ENCODE measurements at places on chromosomes 4 and X. TPM values are rescaled to one million over a fixed set of nuclear protein-coding genes. Genes with fewer than 3 reads are reported as not detected.

The NXF3 gene
- 0.54 TPM for total RNA-seq

The TSPAN5 gene
- 7.7 TPM for total RNA-seq

The SORBS2 gene
- 268 TPM for total RNA-seq

GRCh38 chr4:74671080-74671698, 123.1 kb downstream of the BTC start:
- no peaks in the 10 kb centered on the region for H3K36me3 ChIP-seq
- H3K27me3 ChIP-seq: no peaks in the 10 kb centered on the region
- H3K4me1 ChIP-seq: no peaks in the 10 kb centered on the region
- H3K4me3 ChIP-seq: no peak overlapping the region
- H3K27ac ChIP-seq: no peak overlapping the region

- no peak overlapping the region for H3K4me3 ChIP-seq
- no peaks in the 10 kb centered on the region for H3K27me3 ChIP-seq
- H3K36me3 ChIP-seq: no peaks in the 10 kb centered on the region
- no peak for DNase-seq
These were observed 17.1 kb upstream of the AADAT start for GRCh38 chr4:170106900-170107299.

DNA sequence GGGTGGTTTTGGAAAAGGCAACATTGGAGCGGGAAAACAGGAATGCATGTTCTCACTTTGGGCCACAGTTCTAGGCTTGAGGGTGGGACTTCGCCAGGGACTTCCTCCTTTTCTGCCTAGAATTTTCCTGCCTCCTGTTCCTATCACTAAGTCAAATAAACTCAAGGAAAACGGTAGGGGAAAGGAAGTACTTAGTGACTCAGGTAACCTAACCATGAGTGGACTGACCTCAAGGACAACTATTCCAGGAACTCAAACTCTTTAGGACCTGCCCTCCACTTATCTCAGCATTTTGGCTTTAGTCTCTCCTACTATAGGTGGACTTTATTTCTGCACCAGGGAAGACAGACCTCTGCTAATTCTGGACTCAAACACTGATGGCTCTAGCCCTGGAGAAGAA, 281.7 kb downstream of the ZNF674 start:
- H3K27ac ChIP-seq: no peak overlapping the region
- H3K27me3 ChIP-seq: no peaks in the 10 kb centered on the region
- H3K4me1 ChIP-seq: no peaks in the 10 kb centered on the region

DNA sequence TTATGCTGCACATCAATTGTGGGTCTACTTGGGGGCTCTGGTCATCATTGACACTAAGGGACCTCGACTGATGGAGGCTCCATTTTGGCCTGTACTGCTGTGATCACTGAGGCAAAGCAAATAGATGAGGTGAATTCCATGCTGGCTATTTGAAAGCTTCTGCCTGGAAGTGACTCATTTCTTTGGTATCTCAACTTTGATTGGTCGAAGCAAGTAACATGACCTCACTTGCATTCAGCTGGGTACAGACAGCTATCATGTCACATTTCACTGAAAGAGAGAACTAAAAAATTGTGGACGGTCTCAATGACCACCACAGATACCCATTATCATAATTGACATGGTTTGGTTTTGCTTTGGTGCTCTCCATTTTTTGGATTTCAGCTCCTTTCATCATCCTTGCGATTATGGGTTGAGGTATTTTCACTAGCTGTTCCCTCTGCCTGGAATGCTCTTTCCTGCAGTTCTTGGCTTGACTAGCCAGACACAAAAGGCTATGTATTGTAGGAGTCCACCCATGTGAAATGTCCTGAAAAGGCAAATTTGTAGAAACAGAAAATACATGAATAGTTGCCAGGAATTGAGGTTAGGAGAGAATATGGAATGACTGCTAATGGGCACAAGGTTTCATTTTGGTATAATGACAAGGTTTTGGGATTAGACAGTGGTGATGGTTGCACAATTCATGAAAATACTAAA, 369.2 kb upstream of the LCORL start:
- no peak overlapping the region for H3K4me3 ChIP-seq
- DNase-seq: no peak
- no peaks in the 10 kb centered on the region for H3K27me3 ChIP-seq
- no peaks in the 10 kb centered on the region for H3K4me1 ChIP-seq
